NCI-H1048 (cell line): ENCODE measurements at places on chromosomes 6 and 20.
A peak's percentile ranks its signal among the peaks of the same experiment; 100 is the strongest.

- DNase-seq = peak; percentile 95
These were observed 639 bp upstream of the GTPBP2 start for GRCh38 chr6:43629505-43630300.

DNA sequence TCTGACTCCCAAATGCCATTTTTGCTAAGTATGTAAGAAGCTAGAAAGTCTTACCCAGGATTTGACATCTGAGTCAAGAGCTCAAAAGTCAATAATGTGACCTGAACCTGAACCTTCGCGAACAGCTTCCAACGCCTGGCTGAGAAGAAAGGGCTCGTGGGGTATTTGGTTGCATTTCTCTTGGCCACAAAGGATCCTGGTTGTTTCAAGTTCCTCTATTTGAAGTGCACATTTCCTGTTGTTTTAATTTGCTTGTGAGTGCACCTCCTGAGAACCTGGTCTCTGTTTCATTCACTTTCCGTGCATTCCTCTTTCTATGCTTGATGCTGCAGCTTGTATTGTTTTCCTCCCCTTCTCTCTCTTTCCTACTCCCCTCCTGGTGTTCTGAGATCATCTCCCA is 212.5 kb downstream of the FOXA2 start:
- no peak for DNase-seq

- no peak for DNase-seq
These were observed 54.4 kb upstream of the BHLHE23 start for GRCh38 chr20:63061051-63061770.

- no peak for DNase-seq
These were observed 233.8 kb upstream of the SUPT3H start for GRCh38 chr6:45611491-45611890.

- no peak for DNase-seq
These were observed 11.9 kb downstream of the DNPH1 start for GRCh38 chr6:43217351-43217750.

DNA sequence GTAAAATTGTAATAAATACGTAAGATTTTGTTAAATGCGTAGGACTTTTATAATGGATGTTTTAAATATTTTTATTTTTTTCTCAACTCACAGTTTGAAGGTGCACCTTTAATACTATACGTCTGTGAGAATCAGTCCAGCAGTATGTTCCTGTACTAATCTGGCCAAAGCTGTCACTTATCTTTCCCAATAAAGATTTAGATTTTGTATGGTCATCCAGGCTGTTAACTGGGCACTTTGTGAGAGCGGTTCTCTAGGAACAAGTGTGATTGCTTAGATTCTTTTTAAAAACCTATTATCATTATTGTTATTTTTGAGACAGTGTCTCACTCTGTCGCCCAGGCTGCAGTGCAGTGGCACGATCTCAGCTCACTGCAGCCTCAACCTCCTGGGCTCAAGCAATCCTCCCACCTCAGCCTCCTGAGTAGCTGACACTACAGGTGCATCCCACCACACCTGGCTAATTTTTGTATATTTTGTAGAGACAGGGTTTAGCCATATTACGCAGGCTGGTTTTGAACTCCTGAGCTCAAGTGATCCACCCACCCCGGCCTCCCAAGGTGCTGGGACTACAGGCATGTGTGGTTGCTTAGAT is 1.7 kb downstream of the DCBLD1 start:
- no peak for DNase-seq

GRCh38 chr20:50323209-50323608 is 132.6 kb downstream of the CEBPB start:
- no peak for DNase-seq

DNA sequence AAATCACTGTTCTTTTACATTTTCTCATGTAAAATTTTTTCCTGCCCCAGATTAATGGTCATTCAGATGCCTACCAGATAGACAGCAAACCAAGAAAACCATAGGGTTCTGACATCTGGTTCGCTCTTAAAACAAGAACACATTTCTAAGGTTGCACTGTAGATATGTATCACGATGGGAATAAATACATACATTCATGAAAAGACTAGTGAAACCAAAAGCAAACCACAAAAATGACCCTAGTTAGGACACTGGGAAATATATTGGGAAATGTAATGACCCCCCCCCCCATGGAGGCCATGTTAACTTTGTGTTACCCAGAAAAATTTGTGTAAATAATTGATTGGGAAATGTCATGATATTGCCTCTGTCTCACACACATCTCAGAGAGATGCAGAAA is 37.5 kb downstream of the MTFR2 start:
- DNase-seq = no peak

DNA sequence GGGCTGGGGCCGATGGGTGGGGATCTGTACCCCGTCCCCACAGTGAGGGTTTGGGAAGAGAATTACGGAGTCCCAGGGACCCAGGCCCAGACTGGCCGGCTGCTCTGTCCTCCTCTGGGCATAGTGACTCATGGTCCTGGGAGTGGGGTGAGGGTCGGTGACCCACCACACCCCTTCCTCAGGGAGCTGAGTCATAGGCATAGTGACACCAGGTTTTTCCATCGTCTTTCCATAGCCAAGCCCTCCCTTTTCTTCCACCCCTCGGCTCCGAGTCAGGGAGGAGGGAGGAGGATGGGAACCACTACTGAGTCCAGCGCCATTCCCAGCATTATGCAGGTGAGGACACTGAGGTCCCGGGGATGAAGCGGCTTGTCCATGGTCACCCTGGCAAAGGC is 8.9 kb downstream of the CYP21A2 start:
- no peak for DNase-seq

DNA sequence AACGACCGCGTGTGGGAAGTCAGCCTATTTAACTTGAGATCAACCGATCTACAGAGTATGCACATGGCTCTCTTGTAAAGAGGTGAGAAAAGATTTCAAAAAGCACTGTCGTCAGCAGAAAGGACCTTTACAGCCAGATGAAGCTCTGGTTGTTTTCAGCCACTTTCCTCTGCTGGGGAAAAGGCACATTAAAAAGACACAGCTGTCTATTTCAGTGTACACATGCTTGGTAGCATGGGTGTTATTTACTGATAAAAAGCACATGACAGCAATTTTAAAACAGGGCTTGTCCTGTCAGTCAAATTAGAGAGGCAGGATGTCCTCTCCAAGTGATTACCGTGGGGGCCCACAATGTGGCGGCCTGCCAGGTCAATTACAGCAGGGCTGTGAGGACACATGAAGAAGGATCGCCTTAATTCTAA is 188.9 kb downstream of the PRKN start:
- DNase-seq = no peak

DNA sequence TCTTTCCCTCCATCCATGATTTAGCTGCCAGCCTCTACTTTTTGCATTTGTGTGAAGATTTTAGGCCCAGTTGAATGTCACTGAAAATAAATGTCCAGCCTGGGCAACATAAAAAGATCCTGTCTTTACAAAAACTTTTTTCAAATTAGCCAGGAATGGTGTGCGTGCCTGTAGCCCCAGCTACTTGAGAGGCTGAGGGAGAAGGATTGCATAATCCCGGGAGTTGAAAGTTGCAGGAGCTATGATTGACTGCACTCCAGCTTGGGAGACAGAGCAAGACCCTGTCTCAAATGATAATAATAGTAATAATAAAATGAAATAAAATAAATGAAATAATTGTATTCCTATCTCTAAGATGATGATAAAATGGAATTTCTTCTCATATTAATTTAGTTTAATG is 5.0 kb upstream of the GFOD1 start:
- DNase-seq = no peak

GRCh38 chr20:46324960-46325703 is 16.8 kb upstream of the CDH22 start:
- no peak for DNase-seq

- DNase-seq = no peak
These were observed 1.2 kb downstream of the CENPW start for GRCh38 chr6:126341126-126341525.

- DNase-seq = no peak
These were observed 90.2 kb downstream of the HIVEP1 start for GRCh38 chr6:12102350-12102749.

DNA sequence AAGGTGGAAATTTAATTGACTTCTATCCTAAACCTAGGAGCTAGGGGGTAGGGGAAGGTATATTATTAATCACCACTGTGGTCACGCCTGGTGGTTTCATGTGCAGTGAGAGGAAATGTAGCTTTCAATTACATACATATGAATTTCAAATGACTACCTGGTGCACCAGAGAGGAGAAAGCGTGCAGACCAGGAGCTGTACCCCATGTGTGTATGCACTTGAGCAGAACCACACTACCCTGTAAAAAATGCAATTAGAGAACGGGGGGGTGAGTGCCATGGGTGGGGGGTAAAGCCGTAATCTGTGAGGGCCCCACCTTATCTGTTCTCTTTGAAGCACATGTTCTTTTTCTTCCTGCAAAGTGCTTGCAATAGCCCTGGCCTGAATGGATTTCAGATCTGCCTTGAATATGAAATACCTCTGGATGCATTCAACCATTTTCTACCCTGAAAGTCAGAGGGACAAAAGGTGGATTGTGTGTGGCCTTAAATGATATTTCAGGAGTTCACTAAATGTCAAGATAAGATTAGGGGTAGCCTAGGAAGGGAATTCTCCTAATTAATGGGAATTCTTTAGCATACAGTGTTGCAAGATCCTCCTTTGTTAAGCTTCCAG is 30.9 kb upstream of the EDN3 start:
- no peak for DNase-seq

DNA sequence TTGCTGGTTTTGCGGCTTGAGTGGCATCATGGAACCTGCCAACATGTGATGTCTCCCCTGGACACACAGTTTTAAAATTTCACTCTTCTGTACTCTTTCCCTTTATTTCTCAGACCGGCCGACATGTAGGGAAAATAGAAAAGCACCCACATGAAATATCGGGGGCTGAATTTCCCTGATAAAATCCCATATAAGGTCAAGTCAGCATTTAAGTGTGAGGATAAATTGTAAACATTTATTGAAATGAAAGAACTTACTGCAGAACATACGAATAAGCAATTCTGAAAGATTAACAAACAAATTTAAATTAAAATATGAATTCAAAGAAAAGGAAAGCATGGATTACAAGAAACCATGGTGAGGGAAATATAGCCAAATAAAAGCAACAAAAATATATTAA is 345.5 kb downstream of the EPHA7 start:
- DNase-seq = no peak

DNA sequence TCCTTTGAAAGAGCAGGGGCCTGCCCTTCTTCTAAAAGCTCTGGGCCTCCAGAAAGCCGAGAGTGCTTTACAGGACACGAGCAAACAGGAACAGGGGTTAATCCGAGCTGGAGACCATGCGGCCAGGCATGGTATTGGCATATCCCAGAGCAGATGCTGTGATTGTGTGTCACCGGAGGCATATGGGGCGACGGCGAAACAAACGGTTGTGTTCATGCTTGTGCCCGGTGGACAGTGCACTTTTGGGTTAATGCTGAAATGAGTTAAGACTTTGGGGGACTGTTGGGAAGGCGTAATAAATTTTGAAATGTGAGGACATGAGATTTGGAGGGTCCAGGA is 1088.7 kb upstream of the DEFB115 start:
- no peak for DNase-seq

DNA sequence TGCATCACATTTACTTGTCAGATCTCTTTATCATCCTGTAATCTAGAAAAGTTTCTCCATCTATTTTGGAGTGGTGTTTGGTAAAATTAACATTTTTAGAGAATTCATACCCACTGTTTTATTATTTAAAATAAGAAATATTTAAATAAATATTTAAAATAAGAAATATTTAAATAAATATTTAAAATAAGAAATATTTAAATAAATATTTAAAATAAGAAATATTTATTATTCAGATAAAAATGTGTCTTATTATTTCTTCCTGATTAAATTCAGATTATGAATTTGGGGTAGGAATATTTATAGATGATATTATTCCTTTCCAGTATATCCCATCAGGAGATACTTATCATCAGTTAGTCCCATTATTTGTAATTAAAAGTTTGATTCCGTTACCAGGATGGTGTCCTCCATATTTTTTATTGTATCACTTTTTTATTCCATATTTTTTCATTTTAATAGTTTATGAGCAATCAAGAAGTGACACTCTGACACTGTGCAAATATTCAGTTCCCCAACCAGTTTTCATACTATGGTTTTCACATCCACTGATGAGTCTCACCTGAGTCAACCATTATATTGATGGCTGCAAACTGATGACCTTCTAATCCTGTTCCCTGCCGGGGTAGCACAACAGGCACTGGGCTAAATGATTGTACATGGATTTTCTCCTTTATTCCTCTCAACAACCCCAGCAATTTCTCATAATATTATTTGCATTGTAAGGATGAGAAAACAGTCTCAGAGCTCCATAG is 1023.0 kb downstream of the KIF16B start:
- DNase-seq = no peak

DNA sequence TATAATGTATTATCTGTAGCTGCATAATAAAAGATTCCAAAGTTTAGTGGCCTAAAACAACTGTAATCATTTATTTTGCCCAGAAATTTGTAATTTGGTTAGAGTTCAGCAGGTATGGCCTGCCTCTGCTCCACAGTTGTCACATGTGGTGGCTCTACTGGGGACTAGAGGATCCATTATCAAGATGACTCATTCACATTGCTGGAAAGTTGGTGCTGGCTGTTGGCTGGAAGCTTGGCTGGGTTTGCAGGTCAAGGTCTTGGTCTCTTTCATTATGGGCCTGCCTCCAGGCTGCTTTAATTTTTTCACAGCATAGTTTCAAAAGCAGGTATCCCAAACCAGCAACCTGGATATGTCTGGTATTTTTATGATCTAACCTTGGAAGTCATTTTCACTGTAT is 17.6 kb downstream of the TRDN start:
- DNase-seq = no peak
